ENCODE measurements at places on chromosomes 12 and 14. TPM values are rescaled to one million over a fixed set of nuclear protein-coding genes. Genes with fewer than 3 reads are reported as not detected.

The IGFBP6 gene
- 811 TPM for total RNA-seq

The ANKRD33 gene
- total RNA-seq, result not detected

The FAM90A1 gene
- not detected for total RNA-seq

The NTF3 gene
- total RNA-seq, result not detected

The MAP1LC3B2 gene
- total RNA-seq, result 3.0 TPM

The RNASE3 gene
- 0.52 TPM for total RNA-seq

The SOAT2 gene
- not detected for total RNA-seq

The BHLHE41 gene
- total RNA-seq, result 14.6 TPM

The PIGH gene
- 23.6 TPM for total RNA-seq

The RHOF gene
- total RNA-seq, result 23.2 TPM

The KRT72 gene
- total RNA-seq, result not detected

The TAS2R43 gene
- 1.2 TPM for total RNA-seq

The MTRFR gene
- total RNA-seq, result 13.7 TPM

The ASB2 gene
- 164 TPM for total RNA-seq

The ZC2HC1C gene
- total RNA-seq, result 6.9 TPM

- no peak for DNase-seq
These were observed 72.8 kb downstream of the CLMN start for GRCh38 chr14:95246870-95247269.

GRCh38 chr12:41277100-41277945 lies 89.2 kb downstream of the PDZRN4 start:
- no peak for DNase-seq

- no peak for DNase-seq
These were observed 7.8 kb upstream of the PSMC1 start for GRCh38 chr14:90248594-90248993.

DNA sequence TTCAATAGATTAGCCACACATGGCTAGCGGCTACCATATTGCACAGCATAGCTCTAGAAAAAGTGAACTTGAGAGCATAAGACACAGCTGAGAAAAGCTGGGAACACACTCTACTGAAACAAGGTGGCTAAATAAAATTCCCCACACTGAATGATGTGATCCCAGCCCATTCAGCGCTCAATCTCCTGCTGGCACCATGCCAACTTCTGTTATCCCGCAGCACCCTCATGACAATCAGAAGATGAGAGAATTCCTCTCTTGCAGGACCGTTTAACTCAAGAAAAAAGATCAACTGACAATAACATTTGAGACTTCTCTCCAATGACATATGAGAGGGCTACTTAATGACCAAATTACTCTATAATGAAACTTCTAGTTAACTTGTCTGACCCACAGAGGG lies 115.4 kb downstream of the ADAMTS20 start:
- DNase-seq, result no peak

DNA sequence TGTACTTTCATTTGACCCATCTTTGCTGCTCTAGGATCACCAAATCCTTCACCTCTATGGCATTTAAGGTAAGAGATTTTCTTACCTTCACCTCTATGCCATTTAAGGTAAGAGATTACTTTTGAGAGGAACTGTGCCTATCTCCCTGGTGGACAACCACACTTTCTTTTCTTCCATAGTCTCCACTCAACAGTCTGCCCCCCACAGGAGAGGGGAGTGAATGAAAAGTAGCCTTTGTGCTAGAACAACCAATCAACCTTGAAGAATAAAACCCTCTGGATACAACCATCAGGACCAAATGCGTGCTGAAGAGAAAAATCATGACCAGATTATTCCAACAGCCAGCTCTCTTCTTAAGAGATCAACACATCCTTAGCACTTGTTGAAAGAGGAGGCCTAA lies 258.6 kb upstream of the TMPO start:
- DNase-seq, result no peak

- DNase-seq, result no peak
These were observed 117.6 kb downstream of the KIF26A start for GRCh38 chr14:104256025-104256424.

- no peak for DNase-seq
These were observed 31.1 kb upstream of the ETNK1 start for GRCh38 chr12:22593864-22594263.

DNA sequence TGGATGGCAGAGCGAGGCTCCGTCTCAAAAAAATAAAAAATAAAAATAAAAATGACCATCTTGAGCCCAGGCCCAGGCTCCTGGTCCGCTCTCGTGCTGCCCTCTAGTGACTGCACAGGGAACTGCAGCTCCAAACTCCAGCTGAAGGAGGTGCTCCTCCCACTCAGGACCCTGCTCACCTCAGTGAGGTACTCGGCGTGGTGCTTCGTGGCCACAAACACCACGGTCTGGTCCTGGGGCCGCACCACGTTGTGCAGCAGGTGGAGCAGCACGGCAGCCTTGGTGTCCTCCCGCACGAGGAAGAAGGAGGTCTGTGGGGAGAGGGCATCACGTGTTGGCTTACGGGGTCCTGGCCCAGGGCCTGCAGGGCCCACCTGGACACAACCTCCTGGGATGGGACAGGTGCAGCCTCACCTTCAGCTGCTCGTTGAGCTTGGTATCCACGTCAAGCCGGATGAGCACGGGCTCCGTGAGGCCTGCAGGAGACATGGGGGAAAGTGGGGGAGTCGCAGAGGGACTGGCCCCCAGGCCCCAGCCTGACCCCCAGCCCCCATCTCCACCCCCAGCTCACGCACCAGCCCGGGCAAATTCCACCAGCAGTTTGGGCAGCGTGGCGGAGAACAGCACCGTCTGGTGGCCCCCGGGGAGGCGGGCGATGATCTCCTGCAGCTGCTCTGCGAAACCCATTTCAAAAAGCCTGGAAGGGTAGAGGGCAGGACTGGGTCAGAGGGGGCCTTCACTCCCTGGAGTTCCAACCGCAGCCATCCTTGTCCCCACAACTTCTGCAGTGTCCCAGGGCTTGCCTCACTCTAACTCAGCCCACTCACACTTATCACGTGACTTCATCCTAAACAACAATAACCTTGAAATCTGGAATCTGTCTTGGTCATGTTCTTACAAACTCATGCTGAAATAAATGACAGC lies 10.6 kb downstream of the DDX54 start:
- DNase-seq, result no peak

GRCh38 chr14:99892406-99892805 lies 99.2 kb downstream of the EML1 start:
- peak; percentile 57 for DNase-seq

GRCh38 chr12:57966536-57966935 lies 25.2 kb downstream of the ATP23 start:
- no peak for DNase-seq

DNA sequence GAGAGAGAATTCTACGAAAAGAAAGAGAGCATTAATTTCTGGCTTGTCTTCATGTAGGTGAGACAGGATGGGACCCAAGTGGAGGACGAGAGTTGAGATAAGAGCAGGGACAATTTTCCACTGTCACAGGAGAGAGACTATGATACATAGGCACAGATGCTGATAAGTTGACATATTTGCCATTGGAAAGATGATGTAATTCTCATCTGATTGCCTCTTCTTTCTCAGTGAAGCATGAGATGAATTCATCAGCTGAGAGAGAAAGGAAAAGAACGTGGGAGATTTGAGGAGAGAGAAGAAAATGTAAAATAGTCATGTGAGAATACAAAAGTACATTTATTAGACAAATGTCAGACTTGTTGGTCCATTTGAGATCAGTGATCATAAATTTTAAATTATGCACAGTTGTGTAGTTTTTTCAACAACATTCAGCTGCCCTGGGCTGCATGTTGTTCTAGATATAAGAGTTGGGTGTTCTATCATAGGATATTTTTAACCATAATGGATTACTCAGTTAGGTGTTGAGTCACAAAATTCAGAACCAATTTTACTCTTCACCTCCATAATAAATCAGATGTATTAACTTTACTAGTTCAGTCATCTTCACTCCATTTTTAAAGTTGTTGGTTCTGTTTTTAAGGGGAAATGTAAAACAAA lies 222.9 kb downstream of the DPY19L2 start:
- no peak for DNase-seq

DNA sequence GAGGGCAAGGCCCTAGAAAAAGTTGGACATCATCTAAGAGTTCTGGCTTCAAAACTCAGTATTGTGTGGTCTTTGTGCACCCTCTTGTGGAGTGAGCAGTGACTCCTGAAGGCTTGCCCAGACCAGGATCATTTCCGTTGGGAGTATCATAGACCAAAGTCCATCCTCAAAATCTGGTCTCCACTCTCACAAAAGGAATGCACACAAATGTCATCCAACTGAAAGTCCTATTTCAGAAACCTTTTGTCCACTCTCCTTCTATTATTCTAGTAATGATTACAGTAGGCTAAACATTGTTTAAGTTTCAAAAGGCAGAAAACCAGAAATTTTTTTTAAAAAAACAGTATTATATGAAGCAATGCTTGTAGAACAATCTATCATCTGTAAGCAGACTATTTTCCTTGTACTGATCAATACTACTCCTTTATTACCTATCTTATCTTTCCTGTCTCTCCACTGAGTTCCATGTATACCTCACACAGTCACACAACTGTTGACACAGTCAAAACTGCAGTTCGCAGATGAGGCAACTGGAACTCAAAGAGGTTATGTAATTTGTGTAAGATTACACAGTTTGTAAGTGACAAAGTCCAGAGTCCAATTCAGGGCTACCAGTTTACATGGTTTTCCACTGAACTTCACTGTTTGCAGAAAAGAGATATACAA lies 41.4 kb downstream of the COX16 start:
- DNase-seq, result no peak

DNA sequence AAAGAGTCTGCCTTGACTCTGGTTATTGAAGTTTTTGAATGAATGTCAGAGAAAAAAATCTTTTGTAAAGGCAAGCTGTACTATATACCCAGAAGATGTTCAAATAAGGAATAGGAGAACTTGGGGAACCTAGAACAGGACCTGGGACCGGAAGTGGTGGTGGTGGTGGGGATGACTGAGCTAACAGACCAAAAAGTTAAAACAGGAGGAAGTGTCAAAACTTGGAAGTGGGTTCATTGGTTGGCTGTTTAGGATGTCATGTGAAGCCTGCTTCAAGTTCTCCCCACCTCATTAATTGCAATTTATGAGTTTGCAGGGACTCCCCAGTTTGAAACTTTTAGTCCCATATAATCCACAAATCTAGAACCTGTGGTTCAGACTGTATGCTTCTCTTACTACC lies 26.2 kb downstream of the PLXNC1 start:
- DNase-seq, result no peak

DNA sequence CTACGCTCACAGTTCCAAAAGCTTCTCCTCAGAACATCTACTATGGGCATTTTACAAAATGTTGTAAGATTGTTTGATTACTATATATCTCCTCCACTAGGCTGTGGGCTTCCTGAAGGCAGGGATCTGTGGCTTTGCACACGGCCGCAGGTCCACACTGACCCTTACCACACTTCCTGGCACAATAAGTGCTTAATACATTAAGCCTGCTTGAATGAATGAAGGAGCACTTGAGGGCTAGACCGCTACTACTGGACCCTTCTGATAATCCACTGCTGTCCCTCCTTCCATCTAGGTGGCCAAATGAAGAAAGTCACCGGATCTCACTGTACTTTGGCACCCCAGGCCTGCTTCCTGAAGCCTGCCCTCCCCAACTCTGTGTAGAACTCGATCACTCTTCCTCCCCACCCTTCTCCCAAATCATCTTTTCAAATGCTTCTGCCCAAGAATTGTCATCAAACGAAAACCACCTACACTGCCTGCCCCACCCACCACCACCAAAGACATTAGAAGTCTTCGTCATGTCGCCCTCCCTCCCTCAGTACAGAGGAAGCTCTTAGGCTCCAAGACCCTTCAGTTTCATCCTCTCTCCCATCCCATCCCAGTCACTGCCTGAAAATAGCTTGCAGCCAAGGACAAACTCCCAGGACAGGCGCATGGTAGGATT lies 596 bp upstream of the ZBTB39 start:
- DNase-seq, result no peak

- no peak for DNase-seq
These were observed 208.6 kb downstream of the SLC38A4 start for GRCh38 chr12:46617167-46617566.

DNA sequence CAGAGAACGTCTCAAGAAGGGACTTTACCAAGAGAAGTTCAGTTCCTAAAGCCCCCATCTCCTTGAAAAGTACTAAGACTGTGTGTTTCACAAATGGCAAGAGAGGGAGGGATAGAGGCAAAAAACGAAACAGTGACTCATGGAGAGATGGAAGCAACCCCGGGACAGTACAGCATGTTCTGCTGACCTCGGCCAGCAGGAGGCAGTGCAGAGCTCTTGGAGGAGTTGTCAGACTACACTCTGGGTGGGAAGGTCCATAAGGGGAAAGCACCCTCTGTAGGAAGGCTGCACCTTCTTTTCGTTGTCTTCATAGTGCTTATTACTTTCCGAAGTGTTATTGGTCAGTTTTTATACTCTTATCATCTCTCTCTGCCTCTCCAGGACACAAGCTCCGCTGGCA lies 525.2 kb upstream of the CCDC196 start:
- no peak for DNase-seq

DNA sequence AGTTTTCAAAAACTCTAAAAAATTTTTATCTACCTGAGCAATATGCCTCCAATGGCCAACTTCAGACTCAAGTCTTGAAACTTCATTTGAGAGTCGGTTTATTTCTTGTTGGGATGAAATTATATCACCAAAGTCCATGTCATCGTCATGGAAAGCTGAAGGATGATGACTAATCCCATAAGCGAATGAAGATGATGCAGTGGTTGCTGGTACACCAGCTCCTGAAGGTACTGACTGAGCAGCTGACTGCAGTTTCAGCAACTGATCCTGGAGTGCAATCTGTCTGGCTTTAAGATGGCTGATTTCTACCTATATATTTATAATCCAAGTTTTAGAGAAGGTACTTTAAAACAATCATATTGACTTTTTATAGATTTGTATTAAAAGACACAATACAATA lies 18.3 kb downstream of the TRIP11 start:
- no peak for DNase-seq

GRCh38 chr14:101134161-101134631 lies 230.7 kb upstream of the RTL1 start:
- peak; percentile 86 for DNase-seq

GRCh38 chr14:42855085-42855484 lies 1248.4 kb downstream of the LRFN5 start:
- no peak for DNase-seq

DNA sequence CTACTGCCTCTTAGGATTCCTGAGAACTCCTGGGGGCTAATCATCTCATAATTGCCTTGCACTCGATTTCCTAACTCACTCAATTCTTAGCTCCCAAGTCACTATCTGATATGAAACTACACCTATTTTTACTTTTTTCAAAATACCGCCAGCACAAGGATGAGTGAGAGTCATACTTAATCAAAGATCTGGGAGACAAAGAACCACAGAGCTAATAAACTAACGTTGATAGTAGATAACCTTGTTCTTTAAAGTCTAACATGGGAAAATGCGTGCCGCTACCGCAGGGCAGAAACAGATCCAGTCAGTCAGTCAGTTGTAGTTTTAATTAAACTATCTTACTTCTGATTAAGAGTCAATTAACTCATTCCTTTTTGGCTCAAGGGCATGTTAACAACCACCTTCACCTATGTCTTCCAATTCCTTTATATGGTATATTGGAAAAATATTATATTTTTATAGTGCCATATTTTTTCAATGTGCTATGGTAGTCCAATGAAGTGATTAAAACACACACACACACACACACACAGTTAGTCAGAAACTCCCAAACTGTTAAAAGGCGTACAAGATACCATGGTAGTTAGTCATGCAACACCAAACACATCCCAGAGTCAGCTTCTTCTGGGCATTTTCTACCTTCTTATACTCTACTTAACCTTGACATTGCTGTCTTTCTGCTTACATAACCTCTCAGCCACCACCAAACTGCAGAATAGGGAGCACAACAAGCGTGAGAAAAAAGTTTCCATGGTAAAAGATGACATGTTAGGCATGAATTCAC lies 114.0 kb downstream of the KLHL28 start:
- DNase-seq, result no peak

Measured in esophagus muscularis mucosa (tissue), 4 donors.